ENCODE measurements at places on chromosomes 1 and 21.

DNA sequence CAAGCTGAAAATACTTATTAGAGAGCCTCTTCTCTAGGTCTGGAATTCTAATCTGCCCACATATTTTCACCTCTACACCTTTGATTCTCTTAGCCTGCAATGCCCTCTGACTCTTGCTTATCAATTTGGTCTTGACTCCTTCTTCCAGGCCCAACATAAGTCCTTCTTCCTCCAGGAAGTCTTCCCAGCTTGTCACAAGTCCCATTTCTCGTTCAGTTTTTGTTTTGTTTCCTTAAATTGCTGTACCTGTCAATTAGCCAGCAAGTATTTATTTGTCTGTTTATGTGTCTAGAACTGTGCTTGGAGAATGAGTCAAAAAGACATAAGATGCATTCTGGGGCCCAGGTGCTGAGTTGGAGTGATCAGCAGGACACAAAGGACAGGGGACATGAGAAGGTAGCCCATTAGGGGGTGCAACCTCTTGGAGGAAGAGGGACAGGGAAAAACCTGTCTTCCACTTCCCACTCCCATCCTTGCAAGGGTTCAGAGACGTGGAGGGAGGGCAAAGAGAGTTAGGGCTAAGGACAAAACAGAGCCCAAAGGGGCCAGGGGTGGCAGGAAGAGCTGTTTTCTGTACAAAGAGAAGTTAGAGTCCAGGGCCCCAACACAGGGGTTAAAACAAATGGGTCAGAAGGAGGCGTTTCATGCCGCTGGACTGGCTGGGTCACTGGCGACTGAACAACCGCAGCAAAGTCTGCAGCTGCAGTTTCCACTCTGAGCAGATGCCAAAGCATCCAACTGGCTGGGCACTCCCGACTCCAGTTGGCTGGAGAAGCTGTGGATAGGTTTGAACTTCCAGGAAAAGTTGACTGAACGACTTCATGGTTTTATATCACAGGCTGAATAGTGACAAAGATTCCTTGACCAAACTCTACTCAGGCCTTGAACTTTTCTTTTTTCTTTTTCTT is 10.7 kb upstream of the CNR2 start:
- DNase-seq, result no peak

DNA sequence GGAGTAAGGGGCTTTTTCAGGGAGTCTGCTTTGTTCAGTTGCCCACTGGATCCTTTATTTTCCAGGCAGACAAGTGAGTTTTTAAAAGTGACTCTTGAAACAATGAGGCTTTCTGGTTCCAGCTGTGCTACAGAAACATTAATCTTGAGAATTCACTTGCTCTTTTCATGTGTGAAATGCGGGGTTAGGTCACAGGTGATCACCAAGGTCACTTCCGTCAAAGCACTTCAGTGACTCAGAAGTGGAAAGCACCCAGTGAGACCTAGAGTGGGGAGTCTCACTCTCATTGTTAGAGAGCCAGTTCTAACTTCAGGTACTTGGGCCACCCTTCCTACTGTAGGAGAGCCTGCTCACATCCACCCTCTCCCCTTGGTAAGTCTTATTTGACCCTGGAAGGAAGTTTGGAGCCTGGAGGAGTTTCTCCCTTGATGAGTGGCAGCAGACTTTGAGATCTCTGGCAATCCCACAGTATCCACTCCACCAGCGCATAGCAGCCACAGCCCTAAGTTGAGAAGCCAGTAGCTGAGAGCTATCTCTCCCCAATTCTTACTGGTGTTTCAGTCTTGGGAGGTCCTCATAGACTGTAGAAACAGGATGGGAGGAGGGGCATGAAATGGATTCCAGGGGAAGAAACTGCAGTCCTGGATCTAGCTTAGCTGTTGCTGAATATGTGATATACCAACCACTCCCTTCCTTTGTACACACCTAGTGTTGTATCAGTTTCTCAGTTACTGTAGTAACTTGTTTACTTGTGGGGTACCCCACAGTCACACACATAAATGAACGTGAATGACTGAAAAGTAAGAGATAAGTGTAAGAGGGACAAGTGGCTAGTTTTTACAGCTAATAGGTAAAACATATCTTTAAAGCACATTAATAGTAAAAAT is 3.1 kb downstream of the TACSTD2 start:
- DNase-seq, result no peak

GRCh38 chr1:214445199-214445598 is 106.2 kb downstream of the PTPN14 start:
- no peak for DNase-seq

- DNase-seq, result no peak
These were observed 17.6 kb downstream of the UTP25 start for GRCh38 chr1:209845408-209845725.

DNA sequence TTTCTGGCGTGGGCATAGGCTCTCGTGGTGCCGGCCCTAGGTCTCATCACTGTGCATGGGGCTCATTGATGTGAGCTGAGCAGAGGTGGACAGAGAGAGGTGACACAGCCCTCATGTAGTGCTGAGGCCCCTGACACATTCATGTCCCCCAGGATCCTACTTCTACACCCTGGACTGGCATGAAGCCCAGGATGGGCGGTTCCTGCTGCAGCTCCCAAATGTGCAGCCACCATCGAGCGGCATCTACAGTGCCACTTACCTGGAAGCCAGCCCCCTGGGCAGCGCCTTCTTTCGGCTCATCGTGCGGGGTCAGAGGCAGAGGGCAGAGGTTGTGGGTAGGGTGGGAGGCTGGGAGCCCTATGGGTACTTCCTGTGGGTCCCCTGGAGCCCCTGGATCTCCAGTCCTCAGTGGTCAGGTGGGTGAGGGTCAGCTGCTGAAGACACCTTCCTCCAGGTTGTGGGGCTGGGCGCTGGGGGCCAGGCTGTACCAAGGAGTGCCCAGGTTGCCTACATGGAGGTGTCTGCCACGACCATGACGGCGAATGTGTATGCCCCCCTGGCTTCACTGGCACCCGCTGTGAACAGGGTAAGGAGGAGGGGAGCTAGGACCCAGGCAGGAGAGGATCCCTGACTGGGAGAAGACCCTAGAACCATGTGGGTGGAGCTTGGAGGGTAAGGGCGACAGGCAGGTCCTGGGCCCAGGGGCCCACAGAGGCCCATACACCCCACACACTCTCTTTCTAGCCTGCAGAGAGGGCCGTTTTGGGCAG is 6.1 kb downstream of the TIE1 start:
- DNase-seq, result no peak

DNA sequence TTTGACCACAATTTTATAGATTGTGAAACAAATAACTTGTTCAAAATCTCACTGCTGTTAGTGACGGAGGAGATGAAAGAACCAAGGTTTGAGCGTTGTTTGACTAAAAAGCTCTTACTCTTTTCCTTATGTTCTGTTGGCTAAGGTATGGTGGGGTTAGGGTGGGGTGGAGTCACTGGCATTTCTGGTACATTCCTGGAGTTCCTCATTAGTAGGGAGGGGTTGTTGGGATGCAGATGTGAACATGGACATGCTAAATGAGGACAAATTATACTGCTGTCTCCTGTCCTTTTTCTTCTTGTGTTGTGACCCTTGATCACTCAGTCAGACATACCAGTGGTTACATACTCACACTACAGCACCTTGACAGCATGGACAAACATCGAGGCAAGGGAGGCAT is 26.2 kb upstream of the CD1D start:
- no peak for DNase-seq

- no peak for DNase-seq
These were observed 868 bp downstream of the C1orf21 start for GRCh38 chr1:184387476-184388318.

DNA sequence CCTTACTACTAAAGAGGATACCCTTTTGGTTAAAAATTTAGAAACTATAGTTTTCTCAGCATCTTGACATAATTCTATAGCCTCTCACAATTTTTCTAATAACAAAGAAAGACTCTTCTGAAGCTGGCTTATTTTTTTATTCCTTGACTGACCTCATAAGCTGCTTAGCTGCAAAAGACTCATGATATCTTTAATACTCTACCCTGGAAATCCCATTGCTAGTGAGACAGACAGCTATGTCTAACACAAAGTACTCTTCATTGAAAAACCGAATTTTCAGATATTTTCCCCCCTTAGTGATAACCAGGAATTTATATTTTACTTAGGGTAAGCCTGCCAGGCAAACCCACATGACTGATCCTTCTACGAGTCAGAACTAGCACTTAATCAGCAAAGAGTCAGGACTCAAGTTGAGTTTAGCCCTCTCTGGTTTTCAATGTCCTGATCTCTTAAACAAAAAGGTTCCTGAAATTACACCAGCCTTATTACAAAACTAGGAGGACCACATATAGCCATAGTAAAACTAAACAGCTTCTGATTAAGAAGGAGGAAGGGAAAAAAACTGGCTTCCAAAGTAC is 56.9 kb downstream of the ENAH start:
- no peak for DNase-seq

GRCh38 chr1:229147072-229147471 is 123.8 kb upstream of the RAB4A start:
- DNase-seq, result no peak

GRCh38 chr1:62844030-62844429 is 60.1 kb downstream of the ATG4C start:
- DNase-seq, result no peak

GRCh38 chr1:231828182-231828920 is 201.8 kb downstream of the DISC1 start:
- DNase-seq, result no peak

DNA sequence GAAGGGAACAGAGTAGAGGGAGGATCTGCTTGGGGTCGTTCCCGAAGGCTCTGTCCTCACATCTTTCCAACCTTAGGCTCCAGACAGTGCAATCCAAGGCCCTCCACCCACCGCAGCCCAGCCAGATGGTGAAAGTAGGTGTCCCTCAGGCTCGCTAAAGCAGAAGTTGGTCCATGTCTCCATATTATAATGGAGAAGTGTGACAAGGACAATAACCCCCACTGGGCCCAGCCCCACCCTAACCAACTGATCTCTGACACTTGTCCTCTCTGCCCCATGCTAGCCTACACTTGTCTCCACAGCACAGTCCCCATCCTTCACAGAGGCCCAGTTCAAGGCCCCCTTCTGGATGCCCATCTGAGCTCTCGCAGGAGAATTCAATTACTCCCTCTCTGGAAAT is 48.7 kb downstream of the DMAP1 start:
- DNase-seq, result no peak

GRCh38 chr1:17857996-17858395 is 102.9 kb downstream of the ACTL8 start:
- no peak for DNase-seq

DNA sequence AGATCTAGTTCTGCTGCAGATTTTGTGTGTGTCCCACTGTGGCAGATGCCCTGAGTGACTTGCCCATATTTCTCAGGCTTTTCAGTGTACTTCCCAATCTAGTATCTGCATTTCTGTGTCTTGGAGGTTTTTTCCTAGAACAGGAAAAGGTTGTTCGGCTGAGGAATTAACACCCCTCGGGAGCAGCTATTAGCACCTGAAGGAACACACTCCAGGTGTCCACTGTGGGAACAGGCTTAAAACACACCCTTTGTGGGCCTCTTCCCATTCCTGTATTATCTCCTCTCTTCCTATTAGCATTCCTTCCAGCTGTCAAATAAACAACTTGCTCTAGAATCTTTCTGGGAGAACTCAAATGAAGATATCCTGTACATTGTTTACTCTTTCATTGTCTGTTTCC is 178.3 kb downstream of the HMCN1 start:
- DNase-seq, result no peak

DNA sequence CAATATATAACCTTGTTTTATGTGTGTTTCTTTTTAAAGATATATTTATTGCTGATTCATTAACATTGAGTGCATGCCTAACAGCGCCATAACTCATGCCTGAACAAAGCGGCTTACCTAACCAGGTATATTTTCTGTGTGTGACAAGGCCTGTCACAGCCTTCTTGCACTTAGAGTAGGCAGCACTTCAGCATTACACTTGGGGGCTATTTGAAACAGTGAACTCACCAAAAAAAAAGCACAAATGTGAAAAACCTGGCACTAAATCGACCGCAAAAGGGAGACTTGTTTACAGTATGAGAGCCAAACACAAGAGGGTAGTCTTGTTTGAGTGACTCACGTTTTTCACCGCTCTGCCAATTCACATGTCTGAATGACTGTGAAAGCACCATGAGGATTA is 111.7 kb downstream of the DISP1 start:
- DNase-seq, result no peak

DNA sequence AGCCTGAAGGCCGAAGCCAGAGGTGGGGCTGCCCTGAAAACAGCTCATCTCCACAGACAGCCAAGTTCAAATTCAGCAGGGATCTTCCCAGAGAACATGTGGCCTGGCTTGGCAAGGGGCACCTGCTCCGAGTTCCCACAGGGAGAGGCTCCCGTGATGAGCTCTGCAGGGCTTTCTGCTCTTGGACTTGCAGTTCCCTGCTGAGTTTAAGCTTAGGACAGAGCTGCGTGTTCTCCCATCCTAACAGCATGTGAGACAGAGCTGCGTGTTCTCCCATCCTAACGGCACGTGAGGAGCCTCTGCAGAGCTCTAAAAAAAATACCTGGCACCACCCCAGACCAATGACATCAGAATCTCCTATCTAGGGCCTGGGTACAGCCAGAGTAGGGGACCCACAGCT is 113.0 kb upstream of the VAMP3 start:
- no peak for DNase-seq

DNA sequence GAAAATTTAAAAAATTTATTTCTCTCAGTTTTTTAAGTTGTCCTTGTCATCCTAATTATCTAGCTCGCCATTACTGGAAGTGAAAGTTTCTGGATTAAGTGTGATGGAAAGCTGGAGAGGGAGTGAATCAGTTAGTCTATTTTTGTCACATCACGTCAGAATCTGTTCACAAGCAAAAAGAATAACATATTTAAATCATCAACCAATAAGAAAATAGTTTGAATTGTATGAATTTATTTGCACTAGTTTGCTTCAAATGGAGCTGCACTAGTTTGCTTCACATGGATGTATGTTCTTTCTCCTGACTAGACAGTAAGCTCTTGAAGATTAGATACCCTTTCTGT is 22.8 kb downstream of the PHC2 start:
- no peak for DNase-seq

DNA sequence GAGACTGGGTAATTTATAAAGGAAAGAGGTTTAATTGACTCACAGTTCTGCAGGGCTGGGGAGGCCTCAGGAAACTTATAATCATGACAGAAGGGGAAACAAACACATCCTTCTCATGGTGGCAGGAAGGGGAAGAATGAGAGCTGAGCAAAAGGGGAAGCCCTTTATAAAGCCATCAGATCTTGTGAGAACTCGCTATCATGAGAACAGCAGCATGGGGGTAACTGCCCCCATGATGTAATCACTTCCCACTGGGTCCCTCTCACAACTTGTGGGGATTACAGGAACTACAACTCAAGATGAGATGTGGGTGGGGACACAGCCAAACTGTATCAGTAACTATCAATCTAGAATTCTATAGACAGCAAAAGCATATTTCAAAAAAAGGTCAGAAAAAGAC is 64.7 kb upstream of the ACTRT2 start:
- DNase-seq, result no peak

GRCh38 chr1:112558634-112559033 is 49.9 kb downstream of the WNT2B start:
- no peak for DNase-seq

DNA sequence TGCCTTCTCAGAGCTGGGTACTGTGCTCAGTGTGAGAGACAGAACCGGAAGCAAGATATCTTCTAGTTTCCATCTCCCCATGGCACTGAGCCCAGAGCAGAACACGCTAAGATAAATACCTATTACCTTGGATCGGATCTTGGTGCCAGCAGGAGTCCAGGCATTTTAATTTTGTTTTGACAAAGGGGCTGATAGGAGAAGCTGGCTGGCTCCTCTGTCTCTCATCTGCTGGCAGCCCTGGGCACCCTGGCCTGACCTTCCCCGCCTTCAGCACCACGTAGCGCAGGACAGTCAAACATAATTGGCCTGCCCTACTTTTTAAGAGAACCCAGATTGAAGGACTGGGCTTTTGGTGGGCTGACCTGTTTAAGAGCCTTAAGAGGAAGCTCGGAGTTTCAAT is 160.7 kb upstream of the KLHDC7A start:
- no peak for DNase-seq

- no peak for DNase-seq
These were observed 49.1 kb downstream of the DSCAM start for GRCh38 chr21:40797891-40798290.
